ENCODE measurements at places on chromosomes 4 and X.

GRCh38 chr4:170089274-170089667 lies 485 bp downstream of the AADAT start:
- no peak for DNase-seq

DNA sequence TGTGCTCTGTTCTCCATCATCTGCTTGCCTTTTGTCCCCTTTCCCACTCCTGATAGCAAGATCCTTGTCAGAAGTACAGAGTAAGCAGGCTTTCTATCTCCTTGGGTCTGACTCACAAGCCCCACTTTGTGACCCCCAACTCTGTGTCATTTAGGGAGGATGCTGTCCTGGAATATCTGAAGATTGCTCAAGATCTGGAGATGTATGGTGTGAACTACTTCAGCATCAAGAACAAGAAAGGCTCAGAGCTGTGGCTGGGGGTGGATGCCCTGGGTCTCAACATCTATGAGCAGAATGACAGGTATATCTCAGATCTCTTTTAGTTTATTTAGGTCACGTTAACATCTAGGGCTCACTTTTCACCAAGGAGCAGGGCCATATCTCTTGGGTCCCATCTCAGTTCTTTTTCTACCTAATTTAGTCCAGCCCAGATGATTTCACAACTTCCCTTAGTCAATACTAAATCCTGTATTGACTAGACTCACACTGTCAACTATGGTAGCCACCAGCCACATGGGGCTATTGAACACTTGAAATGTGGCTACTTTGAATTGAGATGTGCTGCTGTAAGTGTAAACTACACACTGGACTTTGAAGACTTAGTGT lies 64.3 kb downstream of the MSN start:
- no peak for DNase-seq

GRCh38 chr4:138542191-138542776 lies 300.1 kb upstream of the SLC7A11 start:
- DNase-seq = no peak

GRCh38 chr4:13558881-13559280 lies 14.6 kb upstream of the NKX3-2 start:
- no peak for DNase-seq

GRCh38 chrX:120763269-120763668 lies 112.4 kb downstream of the CT47B1 start:
- DNase-seq = no peak

GRCh38 chrX:47172549-47172948 lies 21.1 kb upstream of the UBA1 start:
- DNase-seq = no peak

DNA sequence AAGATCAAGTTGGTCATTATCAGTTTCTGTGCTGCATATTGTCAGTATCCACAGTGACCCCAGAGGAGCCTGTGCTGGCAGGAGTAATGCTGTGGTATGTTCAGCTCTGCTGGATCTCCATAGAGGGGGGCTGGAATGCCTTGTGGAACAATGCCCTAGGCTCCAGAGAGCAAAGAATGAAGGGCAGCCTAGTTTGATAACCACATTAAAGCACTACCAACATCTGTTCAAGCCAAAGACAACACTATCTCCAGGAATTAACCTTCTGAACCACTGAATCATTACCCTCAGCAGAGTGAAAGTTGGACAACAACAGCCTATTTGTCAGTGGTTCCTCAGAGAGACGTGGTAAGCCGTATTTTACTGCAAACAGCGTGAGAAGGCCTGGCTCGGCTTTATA lies 192.3 kb upstream of the CXorf66 start:
- no peak for DNase-seq

- DNase-seq = no peak
Observed at GRCh38 chr4:138190452-138190858, 51.7 kb downstream of the SLC7A11 start.

DNA sequence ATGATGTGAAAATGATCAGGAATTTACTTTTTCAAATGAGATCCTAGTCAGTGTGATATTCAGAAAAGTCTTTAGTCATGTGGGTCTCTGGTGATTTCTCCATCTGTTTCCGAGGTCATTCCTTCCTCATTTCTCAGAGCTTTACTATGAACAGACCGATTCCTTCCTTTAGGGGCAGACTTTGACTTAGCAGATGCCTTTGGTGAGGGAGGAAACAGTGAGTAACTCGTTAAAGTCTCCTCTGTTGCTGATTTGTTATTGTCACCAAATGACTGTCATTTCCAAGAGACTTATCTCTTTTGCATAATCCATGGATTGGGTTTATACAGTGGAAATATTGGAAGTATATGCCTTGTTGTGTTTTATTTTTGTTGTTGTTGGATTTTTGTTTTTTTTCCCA lies 76.2 kb upstream of the CD99 start:
- no peak for DNase-seq

DNA sequence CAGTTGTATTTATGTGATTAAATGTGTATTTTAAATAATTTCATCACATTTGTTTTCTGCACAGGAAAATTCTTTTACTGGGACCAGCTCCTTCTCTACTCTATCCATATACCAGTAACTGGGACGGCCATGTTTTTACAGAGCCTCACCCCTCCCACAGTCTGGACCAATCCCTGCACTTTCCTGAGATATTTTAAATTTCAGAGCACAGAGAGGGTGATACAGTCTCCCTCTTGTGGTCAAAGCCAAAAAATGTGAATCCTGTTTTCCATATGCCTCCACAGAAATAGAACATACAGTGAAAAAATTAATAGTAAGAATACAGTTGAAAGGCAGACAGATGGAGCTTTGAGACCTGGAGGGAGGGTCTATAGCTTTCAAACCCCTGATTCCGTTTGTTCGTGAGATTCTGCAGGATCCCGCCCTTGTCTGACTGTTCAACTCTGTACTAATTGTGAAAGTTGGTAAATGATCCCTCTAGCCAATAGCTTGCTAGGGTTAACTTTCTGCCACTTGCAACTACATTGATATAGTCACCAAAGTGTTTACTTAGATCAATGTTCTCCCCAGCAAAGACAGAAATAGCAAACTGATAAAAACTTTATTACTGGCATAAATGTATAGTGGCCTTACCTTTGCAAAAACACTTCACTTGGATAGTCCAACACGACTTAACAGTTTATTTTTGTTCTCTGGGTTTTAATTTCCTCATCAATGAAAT lies 172.2 kb downstream of the PPARGC1A start:
- DNase-seq = peak; percentile 3

DNA sequence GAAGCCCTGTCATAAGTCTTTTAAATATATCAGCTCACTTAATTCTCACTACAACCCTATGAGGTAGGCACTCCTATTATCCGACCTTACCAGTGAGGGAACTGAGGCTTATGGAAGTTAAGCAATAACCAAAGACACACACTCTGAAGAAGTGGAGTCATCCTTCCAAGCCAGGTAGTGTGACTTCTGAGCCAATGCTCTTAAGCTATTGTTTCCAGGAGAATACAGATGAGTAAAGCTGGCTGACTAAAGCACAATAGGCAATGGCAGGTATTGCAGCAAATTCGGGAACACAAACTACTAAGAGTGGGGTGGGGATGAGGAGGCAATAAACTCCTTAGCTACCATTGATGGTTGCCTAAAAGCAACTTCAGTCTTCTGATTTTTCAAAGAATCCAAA lies 81.8 kb upstream of the KIT start:
- no peak for DNase-seq

DNA sequence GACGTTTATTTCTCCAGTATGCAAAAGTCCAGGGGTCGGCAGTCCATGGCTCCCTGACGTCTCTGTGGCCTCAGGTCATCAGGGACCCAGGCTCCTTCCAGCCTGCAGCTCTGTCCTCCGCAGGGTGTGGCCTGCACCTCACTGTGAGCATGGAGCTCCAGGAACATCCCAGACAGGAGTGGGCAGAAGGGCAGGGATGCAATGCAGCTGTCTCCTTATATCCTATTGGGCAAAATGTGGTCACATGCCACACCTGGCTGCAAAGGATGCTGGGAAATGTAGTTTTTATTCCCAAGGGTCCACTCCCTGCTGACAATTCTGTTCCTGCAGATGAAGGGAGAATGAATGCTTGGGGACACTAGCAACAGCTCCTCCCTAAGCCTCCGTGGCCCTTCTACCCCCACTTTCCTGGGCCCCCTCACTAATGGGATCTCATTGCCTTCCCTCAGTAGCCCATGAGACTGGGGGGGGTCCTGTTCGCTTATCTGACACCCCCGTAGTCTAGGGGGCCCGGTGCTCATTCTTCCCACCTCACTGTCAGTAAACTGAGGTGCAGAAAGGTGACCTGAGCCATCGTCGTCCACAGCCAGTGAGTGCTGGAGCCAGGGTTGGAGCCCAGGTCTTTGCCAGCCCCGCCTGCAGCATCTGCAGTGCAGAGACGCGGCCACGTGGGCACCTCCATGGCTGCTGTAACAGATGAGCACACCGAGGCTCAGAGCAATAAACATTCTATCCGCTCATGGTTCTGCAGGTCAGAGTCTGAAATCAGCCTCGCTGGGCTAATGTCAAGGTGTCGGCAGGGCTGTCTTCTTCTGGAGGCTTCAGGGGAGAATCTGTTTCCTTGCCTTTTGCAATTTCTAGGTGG lies 5.9 kb upstream of the GRPEL1 start:
- DNase-seq = no peak

- DNase-seq = no peak
Observed at GRCh38 chrX:30941898-30942297, 52.8 kb upstream of the TAB3 start.

- no peak for DNase-seq
Observed at GRCh38 chr4:20735931-20736330, 35.7 kb downstream of the PACRGL start.

DNA sequence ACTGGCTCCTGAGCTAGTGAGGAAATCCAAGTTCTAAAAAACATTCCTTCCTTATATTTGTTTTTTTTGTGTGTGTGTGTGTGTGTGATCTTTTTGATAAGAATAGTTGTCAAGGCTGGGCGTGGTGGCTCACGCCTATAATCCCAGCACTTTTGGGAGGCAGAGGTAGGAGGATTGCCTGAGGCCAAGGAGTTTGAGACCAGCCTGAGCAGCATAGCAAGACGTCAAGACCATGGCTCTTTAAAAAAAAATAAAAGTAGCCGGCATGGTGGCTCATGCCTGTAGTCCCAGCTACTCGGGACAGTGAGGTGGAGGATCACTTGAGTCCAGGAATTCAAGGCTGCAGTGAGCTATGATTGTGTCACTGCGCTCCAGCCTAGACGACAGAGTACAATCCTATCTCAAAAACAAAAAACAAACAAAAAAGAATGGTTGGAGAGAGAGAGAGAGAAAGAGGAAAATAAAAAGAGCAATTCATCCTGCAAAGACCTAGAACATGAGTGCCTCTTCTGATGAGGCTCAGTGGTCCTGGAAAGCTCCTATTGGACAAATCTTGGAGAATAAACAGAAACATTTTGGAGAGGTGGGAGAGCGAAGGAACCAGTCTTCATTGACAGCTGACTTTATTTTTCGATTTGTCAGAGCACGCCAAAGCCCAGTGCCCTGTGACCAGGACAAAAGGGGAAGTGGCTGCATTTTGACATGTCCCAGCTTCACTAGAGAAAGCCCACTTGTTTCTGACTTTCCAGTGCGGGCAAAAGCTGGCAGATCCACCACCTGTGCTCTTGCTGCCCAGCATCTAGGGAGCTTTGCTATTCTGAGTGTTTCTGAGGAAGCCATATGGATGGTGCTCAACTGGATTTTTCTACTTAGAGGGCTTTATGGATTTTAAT lies 244.7 kb downstream of the PALLD start:
- no peak for DNase-seq

GRCh38 chr4:89836897-89837384 lies at the start of gene SNCA:
Gene SNCA, minus strand, starts transcription at chr4:89837161. Its CDS starts 1,494 bp downstream, at chr4:89835667.
- no peak for DNase-seq

DNA sequence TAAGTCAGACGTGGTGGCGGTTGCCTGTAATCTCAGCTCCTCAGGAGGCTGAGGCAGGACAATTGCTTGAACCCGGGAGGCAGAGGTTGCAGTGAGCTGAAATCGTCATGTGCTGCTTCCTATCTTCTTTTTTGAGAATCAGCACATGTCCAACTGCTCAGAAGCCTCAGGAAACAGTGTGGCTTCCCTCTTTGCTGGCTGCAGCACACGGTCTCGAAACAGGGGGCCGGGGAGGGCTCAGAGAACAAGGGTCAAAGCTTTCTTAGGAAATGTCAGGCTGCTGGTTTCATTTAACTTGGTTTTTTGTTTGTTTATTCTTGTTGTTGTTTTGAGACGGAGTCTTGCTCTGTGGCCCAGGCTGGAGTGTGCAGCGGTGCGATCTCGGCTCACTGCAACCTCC lies 31.3 kb downstream of the CRLF2 start:
- no peak for DNase-seq

GRCh38 chr4:175762582-175762981 lies 49.5 kb downstream of the GPM6A start:
- DNase-seq = no peak

DNA sequence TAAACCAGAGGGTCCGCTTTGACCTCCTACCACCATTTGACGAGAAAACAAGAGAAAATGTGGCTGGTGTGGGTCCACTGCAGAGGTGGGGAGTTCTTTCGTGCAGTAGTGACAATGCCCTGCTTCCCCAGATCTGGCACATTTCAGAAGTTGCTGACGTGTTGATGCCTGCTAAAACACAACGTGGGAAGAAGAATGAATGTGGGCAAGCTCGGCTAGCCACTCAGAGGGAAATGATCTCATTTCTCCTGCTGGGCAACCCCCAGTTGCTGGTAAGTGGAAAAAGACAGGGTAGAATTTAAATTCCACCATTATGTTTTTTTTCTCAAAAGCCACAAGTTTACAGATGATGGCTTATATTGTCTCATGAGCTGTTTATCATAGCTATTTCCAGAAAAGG lies 77.9 kb downstream of the LUZP4 start:
- no peak for DNase-seq

- no peak for DNase-seq
Observed at GRCh38 chr4:109205186-109205585, 97.3 kb downstream of the COL25A1 start.

DNA sequence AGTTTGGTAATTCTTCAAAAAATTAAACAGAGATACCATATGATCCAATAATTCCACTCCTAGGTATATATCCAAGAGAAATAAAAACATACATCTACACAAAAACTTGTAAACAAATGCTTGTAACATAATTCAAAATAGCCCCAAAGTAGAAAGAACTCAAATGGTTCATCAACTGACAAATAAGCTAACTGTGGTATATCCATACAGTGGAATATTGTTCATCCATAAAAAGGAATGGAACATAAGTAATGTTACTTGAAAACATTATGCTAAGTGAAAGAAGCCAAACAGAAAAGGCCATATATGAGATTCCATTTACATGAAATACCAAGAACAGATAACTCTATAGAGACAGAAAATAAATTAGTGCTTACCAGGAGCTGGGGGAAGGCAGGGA lies 13.4 kb downstream of the RBBP7 start:
- DNase-seq = no peak

Data from NCI-H2081 treated with DMSO at 0.1 percent for 48 hours (cell line).